Activated CD4-positive, alpha-beta T cell treated with anti-CD3 and anti-CD28 coated beads, Interleukin-2, amount 50 U/mL, for 16 hours (primary cell): ENCODE measurements at places on chromosomes 7 and 10.

DNA sequence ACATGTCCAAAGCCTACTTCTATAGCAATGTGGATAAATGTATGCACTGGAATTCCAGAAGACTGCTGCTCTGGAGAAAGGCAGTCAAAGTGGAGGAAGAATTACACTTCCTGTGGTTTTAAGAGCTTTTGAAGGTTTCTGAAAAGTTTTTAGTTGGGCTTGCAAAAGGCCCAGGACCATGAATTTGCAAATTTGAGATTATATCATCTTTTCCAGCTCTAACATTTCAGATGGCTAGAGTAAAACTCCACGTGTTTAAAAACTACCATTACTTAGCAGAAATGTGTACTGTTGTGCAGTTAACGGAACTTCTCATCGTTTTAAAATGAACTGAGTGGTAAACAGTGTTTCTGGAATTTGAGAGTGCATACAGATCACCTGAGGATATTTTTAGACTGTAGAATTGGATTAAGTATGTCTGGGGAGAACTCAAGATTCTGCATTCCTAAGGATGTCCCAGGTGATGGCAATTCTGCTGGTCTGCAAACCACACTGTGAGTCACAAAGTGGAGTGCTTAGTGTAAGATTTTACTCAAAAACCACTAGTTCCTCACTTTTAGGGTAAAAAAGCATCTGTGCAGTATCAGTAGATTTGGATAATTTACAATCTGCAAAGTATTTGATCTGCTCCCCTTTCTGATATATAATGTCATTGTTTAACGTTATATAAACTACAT lies 32.9 kb upstream of the CCDC71L start:
- DNase-seq, result no peak

DNA sequence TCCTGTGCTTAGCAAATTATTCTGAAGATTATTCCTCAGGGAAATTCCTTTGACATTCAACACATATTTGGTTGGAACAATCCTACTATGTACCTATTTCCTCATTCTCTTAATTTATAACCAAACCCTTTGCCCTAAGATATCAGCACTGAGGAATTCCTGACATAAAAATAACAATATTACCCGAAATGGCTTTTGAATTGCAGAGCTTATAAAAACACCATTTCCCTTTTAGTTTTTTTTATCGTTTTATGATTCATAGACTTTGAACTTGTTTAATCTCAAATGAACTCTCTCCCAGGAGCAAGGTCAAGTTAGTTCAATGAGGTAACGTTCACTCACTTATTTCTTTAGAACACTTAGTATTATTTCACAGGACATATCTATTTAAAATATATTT lies 7.7 kb upstream of the ABCB1 start:
- no peak for DNase-seq

- no peak for DNase-seq
Observed at GRCh38 chr10:15751046-15751445, 31.3 kb upstream of the ITGA8 start.

DNA sequence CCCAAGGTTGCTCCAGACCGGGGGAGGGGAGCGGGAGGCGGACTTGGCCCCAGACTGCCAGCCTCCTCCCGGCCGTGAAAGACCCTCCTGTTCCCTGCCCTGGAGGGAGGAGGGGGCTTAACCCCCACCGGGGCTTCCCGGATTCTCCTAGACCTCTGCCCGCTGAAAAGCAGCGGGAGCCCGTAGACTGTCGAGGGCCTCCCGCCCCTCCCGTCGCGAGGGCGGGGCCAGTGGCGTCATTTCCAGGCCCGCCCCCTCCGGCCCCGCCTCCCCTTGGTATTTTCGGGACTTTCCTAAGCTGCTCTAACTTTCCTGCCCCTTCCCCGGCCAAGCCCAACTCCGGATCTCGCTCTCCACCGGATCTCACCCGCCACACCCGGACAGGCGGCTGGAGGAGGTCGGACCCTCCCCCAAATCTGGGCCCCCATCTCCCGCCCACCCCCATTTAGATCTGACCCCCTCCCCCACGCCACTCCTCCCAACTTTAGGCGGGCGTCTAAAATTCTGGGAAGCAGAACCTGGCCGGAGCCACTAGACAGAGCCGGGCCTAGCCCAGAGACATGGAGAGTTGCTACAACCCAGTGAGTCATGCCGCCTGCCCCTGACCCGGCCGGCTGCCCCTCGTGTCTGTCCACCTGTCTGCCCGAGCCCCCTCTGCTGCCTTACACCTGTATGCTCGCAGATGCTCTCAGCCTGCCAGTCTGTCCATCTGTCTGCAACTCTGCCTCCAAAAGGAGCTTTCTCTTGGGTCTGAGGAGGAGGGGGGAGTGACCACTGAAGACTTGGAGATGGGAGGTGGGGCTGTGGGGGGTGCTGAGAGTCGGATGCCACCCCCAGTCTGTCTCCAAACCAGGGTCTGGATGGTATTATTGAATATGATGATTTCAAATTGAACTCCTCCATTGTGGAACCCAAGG lies at the start of gene NFKB2:
TSS of gene NFKB2 (plus strand) at position 306 of the 917 bp plus-strand sequence. CDS start at position 561, 255 bp downstream.
- peak; percentile 92 for DNase-seq

DNA sequence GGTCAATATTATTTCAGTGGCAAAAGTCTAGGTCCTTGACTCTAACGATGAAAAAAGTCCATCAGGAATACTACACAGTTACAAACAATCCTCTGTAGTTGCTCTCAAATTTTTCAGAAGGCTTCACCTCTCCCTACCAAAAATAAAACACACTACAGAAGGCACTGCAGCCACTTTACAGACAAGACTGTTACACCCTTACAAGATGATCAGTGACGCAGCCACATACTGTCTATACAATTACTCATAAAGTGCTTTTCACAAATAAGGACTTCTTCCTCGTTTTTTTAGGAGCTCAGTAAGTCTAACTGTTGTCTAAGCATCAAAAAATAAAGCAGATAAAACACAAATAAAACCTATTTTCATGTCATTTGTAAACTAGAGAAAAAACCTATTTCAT lies 27.1 kb downstream of the NDUFB2 start:
- DNase-seq, result no peak

- no peak for DNase-seq
Observed at GRCh38 chr10:110446277-110446676, 51.4 kb upstream of the DUSP5 start.

DNA sequence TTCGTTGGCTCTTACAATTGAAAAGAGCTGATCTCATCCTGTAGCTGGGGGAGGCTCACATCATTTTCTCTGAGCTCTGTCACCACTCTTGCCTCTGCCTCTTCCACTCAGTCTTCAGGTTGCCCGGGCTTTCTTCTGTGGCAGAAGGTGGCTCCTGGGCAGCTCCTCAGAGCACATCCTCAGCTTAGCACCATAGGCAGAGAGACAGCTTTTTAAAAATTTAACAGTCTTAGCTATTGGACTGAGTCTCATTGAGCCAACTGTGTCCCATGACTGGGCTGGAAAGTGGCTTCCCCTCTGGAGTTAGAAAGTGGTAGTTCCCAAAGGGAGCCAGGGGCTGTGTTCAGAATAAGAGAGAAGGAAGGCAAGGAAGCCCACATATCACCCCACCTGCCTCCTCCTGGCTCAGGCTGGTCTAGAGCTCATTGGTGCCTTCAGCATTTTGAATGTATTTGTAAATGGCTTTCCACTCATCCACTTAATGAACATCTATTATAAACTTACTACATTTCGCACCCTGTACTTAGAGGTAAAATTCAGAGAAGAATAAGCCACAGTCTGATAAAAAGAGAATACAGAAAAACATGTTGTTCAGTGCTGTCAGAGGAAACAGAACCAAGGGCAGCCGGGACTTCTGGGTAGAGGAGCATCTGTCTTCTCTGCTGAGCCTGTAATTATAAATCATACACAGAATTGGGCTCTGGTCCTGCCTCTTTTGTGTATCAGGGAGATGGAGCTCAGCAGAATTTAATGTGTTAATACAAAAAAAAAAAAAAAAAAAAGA lies 119.3 kb downstream of the WDFY4 start:
- no peak for DNase-seq

DNA sequence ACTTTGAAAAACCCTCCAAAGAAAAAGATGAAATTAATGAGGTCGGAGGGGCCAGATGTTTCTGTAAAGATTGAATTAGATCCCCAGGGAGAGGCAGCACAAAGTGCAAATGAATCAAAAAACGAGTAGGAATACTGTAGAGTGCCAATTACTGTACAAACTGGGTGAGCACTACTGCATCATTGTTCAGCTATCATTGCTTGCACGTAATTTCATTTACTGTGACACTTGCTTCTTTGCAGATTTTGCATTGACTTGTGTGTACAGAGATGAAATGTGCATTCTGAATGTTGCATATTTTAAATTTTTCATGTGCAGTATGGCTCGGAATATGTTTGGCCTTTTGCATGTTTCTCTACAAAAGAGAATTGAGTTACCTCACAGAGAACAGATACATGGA lies 123.7 kb downstream of the LCOR start:
- DNase-seq, result no peak

- DNase-seq, result peak; percentile 87
Observed at GRCh38 chr10:58282615-58283014, 13.7 kb downstream of the CISD1 start.

GRCh38 chr10:132387764-132388210 lies 9.2 kb upstream of the PWWP2B start:
- DNase-seq, result peak; percentile 46

- DNase-seq, result no peak
Observed at GRCh38 chr10:103492655-103493261, 747 bp upstream of the NEURL1 start.

- peak; percentile 43 for DNase-seq
Observed at GRCh38 chr7:12524794-12525386, 45.6 kb upstream of the SCIN start.

- DNase-seq, result no peak
Observed at GRCh38 chr7:47295606-47296005, 286.3 kb downstream of the TNS3 start.

- DNase-seq, result no peak
Observed at GRCh38 chr7:631964-632830, 94.3 kb upstream of the DNAAF5 start.

DNA sequence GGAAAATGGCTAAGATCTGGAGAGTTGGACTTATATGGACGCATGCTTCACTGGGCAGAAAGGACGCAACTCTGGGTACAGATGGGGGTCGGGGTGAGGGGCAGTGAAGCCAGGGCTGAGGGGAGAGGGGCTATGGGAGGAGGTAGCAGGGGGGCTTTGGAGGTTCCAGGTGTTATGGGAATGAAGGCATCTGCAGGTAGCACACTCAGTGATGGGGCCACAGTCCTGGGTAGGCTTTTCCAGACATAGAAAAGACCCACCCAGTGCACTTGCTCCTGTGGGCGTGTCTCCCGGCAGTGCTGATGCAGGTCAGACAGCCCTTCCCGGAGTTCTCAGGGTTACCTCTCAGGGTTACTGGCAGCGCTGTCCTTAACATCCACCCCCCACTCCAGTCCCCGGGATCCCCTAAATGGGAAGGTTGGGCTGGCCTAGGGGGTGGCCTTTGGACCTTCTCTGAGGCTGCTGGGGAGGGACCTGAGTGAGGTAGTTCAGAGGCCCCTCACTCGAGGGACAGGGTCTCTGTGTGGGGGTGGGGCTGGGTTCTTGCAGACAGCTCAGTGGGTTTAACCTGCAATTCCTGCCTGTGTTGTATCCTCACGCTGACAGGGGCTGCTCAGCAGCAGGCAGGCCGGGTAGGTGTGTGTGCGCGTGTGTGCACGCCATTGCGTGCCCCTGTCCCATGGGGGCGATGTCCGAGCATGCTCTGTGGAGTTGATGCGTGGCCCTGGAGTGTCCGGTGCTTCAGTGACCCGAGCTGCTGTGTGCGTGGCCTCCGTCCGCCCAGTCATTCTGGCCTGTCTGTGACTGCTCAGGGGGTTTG lies 6.2 kb downstream of the ZYX start:
- no peak for DNase-seq

GRCh38 chr10:44786286-44786850 lies 124.8 kb upstream of the TMEM72 start:
- DNase-seq, result no peak

DNA sequence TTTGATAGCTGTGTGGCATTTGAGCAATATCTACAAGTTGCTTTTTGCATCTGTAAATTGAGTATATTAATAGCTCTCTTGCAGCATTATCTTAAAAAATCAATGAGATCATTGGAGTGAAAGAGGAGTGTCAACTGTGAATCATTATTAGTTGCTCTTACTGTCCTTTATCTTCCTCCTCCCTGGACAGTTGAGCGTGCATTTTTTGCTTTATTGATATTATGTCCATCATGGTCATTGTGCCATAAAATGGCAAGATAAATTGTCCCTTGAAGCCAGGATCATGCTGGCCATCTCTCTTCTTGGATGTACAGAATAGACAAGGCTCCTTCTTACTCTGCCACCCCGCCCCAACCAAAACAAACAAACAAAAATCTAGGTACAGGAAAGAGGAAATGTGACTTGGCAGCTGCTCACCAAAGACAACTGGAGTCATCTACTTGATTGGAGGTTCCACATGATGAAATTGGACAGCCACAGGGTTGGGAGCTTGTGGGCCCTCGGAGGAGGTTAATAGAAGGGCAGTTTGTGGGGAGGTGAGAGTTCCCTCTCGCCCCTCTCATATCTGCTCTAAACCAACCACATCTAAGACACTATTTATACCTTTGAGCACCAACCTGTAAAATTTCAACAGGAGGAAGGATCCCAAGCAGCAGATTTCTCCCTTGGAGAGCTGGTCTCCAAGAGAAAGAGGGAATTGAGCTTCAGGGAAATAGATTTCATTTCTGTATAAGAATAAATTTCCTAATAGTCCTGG lies 252.7 kb downstream of the SKIDA1 start:
- no peak for DNase-seq

GRCh38 chr7:16402091-16402490 lies 19.2 kb downstream of the CRPPA start:
- DNase-seq, result no peak

- DNase-seq, result no peak
Observed at GRCh38 chr7:92750946-92751345, 85.4 kb downstream of the CDK6 start.

GRCh38 chr7:24138343-24138742 lies 145.6 kb upstream of the NPY start:
- no peak for DNase-seq

GRCh38 chr7:21869785-21870402 lies 75.8 kb downstream of the CDCA7L start:
- no peak for DNase-seq

DNA sequence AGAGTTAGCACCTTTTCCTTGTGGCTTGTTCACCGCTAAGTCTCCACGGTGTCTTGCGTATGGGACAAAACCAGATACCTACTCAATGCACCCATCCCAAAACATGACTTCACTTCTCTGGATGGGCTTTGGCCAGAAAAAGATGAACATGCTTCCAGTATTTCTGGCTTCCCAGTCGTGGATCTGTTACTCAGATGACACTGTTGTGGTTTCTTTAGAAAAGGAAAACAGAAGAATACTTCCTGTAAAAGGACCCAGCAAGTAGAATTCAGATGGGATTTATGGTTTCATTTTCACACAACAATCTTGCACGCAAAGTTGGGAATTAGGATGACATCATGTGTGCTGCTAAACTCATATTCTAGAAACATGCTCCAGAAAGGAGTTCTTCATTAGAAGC lies 216.7 kb downstream of the ADAM12 start:
- no peak for DNase-seq

DNA sequence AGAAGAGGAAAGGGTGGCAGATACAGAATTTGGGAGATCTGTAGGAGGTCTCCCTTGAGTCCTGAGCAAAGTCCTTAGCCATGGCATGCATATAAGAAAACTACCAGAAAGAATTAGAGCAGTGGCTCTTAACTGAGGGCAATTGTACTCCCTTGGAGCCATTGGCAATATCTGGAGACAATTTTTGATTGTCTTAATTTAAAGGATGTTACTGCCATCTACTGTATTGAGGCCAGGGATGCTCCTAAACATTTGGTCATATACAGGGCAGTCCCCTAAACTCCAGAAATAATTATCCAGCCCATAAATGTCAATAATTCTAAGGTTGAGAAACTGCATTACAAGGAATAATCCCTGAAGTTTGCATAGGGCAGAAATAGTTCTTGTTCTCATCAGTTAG lies 136.4 kb upstream of the ODAD2 start:
- DNase-seq, result no peak
